GOT3 (cell line): ENCODE measurements at places on chromosomes 6 and 20.

DNA sequence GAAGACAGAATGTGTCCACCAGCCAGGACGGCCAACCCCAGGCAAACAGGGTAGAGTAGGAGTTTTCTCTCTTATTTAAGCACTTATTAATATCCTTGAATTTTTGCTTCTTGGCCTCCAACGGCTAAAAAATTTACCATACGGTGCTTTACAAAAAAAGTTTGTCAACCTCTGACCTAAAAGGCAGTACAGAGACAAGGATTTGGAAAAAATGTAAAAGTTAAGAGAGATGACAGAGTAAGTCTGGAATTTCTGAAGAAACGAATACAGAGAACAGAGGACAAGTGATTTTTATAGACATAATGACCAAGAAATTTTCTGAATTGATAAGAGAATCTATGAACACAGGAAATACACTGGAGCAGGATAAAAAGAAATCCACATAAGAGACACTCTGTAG is 10.2 kb downstream of the OSER1 start:
- DNase-seq = no peak

- DNase-seq = no peak
Measured at GRCh38 chr6:122736163-122736562, 43.4 kb upstream of the FABP7 start.

DNA sequence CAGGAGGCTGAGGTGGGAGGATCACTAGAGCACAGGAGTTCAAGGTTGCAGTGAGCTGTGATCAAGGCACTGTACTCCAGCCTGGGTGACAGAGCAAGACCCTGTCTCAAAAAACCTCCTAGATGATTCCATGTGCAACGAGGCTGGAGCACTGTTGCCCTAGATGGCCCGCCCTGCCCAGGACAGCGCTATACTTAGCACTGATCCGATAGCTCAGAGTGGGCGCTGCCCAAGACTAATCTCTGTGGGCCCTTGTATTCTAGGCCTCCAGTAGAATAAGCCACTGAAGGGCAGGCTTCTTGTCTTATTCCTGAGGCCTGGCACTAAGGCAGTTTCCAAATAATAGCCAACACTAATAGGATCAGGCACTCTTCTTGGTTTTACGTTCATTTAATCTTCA is 41.0 kb downstream of the STK35 start:
- no peak for DNase-seq

- no peak for DNase-seq
Measured at GRCh38 chr6:148968771-148969602, 222.2 kb downstream of the UST start.

GRCh38 chr6:109397020-109397419 is 14.8 kb upstream of the CD164 start:
- DNase-seq = no peak

- no peak for DNase-seq
Measured at GRCh38 chr6:158168040-158168289, at the start of gene SERAC1. Gene SERAC1, minus strand, starts transcription at chr6:158168262. Its CDS starts 9,899 bp downstream, at chr6:158158363.

DNA sequence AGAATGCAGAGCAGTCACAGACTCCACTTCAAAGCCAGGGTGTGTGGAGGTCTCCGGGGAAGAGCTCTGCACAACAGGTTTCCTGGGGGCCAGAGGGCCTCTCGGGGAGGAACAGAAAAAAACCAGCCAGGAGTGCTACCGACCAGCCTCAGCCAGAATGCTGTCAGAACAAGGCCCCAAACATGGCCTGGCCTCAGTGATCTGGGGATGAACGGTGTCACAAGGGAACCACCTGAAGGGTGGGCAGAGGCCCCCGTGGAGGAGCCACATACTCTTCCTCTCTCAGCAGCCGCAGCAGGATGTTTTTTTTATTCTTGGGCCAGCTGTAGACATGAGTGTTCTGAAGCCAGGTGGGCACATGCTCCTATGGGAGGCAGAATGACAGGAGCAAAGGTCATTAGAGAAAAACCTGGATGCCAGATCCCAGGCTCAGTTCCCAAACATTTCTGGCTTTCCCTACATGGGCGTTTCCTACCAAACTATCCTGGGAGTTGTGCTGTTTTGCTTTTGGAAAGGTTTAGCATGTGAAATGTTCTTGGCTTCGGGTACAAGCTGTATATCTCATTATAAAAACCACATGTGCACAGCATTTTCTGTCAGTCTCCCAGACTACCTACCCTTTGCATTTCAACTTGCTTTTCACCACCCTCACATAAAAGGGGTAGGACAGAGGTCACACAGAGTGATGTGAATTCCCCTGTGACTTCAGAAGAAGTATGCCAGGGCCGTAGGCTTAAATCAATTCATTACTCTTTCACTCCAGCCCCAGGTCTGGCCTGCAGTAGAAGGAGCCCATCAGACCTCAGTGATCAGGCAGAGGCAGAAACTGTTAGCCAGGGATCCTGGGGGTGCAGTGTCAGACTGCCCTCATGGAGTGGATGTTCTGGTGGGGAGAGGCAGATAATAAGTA is 46.2 kb downstream of the TRAF3IP2 start:
- DNase-seq = no peak

GRCh38 chr6:112037783-112038216 is 16.1 kb upstream of the CCN6 start:
- peak; percentile 74 for DNase-seq

- no peak for DNase-seq
Measured at GRCh38 chr20:49754596-49754995, 40.9 kb upstream of the B4GALT5 start.

- DNase-seq = peak; percentile 44
Measured at GRCh38 chr20:34215711-34216381, 25.4 kb upstream of the ASIP start.

DNA sequence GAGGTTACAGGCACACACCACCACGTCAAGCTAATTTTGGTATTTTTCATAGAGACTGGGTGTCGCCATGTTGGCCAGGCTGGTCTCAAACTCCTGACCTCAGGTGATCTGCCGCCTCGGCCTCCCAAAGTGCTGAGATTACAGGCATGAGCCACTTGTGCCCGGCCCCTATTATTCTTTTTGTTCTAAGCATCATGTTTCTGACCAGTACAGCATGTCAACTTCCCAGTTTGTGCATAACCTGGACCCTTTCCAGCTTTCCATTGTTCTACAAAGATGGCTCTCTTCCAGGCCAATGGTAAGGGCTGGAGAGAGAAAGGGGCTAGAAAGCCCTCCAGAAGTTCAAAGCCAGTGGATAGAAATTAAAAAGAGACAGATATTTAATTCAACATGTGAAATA is 91.3 kb upstream of the TNFAIP3 start:
- DNase-seq = no peak

- DNase-seq = no peak
Measured at GRCh38 chr20:61516346-61517208, 264.5 kb downstream of the CDH4 start.

GRCh38 chr6:41505122-41506049 is 40.8 kb upstream of the FOXP4 start:
- no peak for DNase-seq

DNA sequence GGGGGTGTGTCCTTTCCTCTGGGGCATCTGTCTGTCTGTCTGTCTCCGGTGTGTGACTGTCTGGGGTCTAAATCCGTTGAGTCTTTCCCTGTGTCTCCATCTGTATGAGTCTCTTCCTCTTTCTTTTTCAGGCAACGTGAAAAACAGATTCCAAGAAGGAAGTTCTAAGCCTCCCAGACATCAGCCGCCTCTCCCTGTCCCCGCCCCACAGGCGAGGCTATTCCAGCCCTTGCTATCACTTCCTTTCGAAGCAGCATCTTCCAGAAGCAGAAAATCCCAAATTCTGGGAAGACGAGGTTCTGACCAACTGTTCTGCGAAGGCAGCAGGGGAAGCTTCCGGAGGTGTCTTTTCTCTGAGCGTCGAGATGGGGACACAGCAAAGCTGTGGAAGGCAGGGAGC is 34.0 kb downstream of the PMEPA1 start:
- no peak for DNase-seq

GRCh38 chr20:18431206-18431605 is 35.6 kb downstream of the DZANK1 start:
- no peak for DNase-seq

GRCh38 chr6:148416330-148416965 is 73.8 kb downstream of the SASH1 start:
- DNase-seq = no peak

DNA sequence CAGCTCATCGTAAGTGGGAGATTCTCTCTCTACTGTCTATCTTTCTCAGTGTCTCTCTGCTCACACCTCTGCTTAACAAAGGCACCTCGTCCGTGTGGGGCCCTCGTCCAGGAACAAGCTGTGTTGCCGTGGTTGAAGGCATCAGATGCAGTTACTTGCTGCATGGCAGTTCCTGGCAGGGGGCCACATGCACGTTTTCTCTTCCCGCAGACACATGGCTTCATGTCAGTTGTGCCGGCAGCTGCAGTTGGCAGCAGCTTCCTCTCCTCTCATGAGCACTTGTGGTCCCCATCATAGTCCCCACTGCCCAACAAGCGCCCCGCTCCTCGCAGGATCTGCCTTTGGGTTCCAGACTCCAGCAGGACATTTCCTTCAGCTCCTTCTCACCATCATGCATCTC is 7.1 kb upstream of the AFDN start:
- no peak for DNase-seq

DNA sequence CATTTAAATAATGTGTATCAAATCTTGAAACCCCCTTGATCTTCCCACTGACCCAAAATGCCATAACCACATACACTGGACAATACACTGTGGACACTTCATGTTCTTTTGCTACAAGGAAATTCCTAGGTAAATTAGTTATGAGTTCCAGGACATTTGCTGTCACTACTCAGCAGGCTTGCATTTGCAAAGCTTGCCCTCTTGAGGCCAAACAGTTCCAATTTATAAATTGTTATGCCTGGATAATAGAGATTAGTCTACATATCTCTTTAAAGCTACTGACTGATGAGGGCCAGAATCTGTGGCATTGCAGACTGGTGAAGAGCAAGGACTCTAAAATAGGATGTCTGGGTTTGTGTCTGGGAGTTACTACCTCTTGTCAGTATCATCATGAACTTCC is 17.4 kb upstream of the RAB32 start:
- DNase-seq = no peak

GRCh38 chr6:117681162-117681741 is 6.0 kb downstream of the NUS1 start:
- no peak for DNase-seq

GRCh38 chr6:104349191-104349590 is 510.5 kb downstream of the HACE1 start:
- DNase-seq = no peak

DNA sequence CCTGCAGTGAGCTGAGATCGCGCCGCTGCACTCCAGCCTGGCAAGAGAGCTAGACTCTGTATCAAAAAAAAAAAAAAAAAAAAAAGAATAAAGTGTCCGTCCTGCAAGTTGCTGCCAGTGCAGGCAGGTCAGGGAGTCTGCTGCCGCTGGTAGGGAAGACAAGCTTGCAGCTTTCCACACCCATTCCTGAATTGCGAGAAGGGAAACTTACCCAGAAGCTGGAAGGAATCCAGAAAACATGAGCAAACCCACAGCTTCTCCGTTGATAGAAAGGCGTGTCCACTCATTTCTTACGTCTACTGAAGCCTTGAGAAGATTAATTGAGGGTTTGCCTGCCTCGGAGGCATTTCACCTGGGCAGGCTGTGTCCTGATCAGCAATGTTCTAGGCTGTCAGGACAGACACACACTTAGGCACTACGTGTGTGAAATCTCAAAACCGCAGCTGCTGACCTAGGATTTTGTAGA is 61.6 kb upstream of the DSP start:
- no peak for DNase-seq

- no peak for DNase-seq
Measured at GRCh38 chr20:677957-678356, 2.4 kb upstream of the SCRT2 start.

GRCh38 chr6:7687145-7688111 is 38.5 kb upstream of the BMP6 start:
- no peak for DNase-seq

- DNase-seq = no peak
Measured at GRCh38 chr6:90194371-90194841, 102.2 kb downstream of the BACH2 start.

GRCh38 chr6:54058236-54058635 is 53.0 kb upstream of the MLIP start:
- no peak for DNase-seq

GRCh38 chr6:28124350-28124970 is at the start of gene ZSCAN16:
Gene ZSCAN16, plus strand, starts transcription at chr6:28124609. Its CDS starts 835 bp downstream, at chr6:28125444.
- peak; percentile 14 for DNase-seq

- DNase-seq = no peak
Measured at GRCh38 chr6:159090530-159091480, 46.0 kb upstream of the TAGAP start.

DNA sequence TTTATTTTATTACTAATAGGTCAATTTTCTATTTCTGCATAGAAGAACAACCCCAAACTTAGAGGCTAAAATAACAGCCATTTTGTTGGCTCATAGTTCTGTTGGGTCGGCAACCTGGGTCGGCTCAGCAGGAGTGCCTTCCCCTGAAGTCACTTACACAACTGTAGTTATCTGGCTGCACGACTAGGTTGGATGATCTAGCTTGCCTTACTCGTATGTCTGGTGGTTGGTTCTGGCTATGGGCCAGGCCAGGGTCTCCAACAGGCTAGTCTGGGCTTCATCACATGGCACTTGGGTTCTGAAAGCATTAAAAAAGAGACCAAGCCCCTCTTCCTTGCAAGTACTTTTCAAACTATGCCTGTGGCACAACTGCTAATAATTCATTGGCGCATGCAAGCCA is 53.5 kb downstream of the STXBP5 start:
- no peak for DNase-seq

GRCh38 chr6:11008821-11009220 is 35.3 kb downstream of the ELOVL2 start:
- no peak for DNase-seq

GRCh38 chr6:85537055-85537494 is 56.6 kb downstream of the SNX14 start:
- no peak for DNase-seq

GRCh38 chr6:33073431-33073871 is at the start of gene HLA-DPA1:
Gene HLA-DPA1, minus strand, starts transcription at chr6:33073649.
- no peak for DNase-seq

DNA sequence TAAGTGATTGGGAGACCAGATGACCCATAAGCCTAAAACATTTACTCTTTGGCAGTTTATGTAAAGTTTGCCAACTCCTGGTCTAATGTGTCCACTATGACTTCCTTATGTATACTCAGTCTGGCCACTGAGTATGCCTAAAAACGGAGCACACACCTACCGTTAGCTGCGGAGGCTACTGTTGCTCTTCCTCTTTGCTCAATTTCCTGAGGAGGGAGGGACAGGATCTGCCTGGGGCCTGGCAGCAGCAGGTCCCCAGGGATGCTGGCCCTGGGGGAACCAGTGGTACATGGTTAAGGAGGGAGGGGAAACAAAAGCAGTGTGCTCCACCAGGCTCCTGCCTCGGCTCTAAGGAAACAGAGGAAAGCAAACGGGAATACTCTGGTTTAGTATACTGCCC is 113.5 kb downstream of the CDYL start:
- DNase-seq = no peak
